ENCODE measurements at places on chromosomes 3 and 15.

GRCh38 chr3:73299184-73299691, 237.8 kb downstream of the EBLN2 start:
- DNase-seq, result no peak

DNA sequence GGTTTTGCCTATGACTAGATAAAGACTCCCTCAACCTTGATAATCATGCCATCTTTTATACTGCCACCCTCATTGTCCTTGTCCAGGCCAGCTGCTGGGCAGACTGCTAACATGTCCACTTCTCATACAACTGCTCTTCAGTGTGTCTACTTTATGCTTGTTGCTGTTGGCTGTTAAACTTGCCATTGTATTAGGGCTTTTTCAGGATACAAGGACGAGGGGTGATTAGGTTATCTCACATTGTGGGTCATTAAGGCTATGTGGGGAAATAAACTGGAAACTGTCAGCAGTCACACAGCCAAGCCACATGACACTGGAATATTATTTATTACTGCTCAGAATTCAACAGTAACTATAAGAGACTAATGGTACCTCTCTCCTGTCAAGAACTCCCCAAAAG, 36.1 kb downstream of the STARD9 start:
- DNase-seq, result no peak

- DNase-seq, result no peak
Observed at GRCh38 chr3:123271466-123272159, 69.9 kb downstream of the SEC22A start.

DNA sequence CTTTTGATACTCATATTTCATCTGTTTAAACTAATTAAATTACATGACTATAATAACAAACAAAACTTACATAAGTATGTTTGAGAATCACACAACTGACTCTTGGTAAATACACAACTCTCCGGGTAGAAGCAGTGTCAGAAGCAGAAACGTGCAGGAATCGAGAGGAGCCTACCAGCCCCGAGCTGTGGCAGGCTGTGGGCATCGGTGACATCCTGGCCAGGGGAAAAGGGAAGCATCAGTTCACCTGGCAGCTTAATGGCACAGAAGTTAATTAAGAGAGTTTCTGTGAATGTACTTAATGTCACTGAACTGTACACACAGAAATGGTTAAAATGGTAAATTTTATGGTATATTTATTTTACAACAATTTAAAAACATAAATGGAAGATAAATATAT, 90.2 kb downstream of the CRTC3 start:
- no peak for DNase-seq

GRCh38 chr15:43762824-43763223, 13.9 kb downstream of the ELL3 start:
- DNase-seq, result no peak

DNA sequence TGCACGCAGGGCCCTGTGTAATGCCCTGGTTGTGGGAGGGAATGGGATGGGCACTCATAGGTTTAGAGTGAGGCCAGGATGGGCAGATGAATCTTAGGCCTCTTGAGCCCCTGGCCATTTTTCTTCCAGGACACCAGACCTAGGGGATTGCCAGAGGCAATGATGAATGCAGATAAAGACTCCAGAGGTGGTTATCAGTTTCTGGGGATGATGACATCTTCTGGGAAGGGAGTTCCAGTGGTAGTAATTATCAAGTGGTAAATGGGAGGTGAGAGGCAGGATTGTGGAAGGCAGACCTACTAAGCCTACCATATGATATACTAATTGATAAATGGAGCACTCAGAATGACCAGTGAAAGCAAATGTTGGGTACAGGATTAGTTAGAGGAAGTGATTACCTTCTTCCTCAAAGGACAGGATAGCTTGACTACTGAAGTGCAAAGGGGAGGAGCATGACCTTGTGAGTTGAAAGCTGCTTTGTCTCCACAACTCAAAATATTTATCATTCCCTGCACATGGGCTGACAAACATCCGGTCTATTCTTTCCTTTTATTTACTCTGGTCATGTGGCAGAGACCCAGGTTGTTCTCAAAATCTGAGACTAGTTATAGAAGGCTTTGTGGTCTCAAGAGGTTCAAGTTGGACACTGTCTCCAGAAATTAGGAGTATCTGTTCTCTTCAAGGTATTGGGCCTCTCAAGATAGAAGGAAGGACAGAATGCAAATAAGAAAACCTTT, 10.2 kb upstream of the MAPK6 start:
- no peak for DNase-seq

DNA sequence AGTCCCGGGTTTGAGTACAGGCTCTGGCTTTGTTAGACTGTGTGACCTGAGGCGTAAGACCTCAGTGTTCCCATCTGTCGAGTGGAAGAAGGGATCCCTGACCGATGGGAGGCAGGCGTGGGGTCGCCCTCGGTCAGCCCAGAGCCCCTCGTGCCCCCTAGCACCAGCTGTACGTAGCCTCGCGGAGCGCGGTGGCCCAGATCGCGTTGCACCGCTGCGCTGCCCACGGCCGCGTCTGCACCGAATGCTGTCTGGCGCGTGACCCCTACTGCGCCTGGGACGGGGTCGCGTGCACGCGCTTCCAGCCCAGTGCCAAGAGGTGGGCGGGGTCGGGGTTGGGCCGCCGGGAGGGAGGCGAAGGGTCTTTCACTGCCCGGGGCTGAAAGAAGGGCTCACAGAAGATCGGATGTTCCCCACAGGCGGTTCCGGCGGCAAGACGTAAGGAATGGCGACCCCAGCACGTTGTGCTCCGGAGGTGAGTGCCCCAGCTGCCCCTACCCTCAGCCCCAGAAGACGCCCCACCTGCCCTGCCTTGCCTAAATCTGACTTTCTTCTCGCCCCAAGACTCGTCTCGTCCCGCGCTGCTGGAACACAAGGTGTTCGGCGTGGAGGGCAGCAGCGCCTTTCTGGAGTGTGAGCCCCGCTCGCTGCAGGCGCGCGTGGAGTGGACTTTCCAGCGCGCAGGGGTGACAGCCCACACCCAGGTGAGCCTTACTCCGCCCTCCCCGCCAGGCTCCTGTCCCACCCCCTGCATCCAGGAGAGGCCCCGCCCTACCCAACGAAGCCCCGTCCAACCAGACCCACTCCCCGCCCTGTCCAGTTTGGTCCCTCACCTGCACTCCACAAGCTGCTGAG, 3.5 kb upstream of the LSMEM2 start:
- DNase-seq, result no peak

GRCh38 chr15:89673165-89673512, 6.0 kb downstream of the PLIN1 start:
- no peak for DNase-seq

DNA sequence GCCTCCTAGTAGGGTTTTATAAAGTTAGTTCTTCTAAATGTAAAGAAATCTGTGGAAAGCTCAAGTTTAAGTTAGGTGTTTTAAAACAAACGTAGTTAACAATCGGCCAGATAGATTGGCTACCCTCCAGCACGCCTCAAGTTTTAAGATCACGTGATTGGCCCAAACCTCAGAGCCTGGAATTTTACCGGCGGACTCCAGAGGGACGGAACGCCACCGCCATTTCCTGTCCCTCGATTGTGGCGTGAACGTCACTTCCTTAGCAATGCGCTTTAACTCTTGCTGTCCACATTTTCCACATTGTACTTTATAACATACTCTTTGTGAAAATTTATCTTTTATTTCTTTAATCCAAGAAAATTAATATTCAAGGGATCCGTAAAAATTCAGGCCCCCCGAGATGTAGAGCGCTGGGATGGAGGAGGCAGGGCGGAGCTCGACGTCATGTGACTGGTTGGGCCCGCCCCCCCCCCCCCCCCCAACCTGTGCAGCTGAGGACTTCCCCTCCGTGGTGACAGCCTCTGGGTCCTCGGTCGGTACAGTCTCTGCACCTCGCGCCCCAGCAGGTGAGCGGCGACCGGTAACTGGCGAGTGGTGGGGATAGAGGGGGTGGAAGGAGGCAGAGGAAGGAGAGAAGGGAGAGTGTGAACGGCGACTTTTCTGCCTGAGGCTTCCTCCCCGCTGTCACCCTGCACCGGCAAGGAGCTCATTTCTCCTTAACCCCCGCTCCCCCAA, at the start of gene ATP6V1A:
TSS of gene ATP6V1A (plus strand) at position 488 of the 735 bp plus-strand sequence. CDS start 31,719 bp downstream, outside the sequence.
- DNase-seq, result peak; percentile 95

- DNase-seq, result no peak
Observed at GRCh38 chr3:4634894-4635293, 141.7 kb downstream of the ITPR1 start.

DNA sequence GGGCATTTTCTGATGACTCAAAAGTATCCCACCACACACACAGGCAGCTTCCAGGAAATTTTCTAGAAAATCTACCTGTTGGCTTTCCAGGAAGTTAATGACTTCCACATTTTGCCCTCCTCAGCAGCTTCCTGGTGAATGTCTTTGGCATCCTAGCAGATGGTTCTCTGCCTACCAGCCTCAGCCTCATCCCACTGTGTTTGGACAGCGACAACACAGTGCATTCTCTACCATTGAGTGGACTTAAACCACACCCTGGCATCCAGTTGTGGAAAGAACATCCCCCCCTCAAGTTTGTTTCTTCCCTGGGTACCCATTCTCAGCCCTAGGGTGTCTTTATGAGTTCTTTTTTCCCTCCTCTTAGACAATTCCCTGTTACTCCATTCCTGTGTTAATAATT, 50.8 kb upstream of the GADL1 start:
- no peak for DNase-seq

- no peak for DNase-seq
Observed at GRCh38 chr3:31142139-31142538, 247.7 kb upstream of the GADL1 start.

- no peak for DNase-seq
Observed at GRCh38 chr3:72748659-72749058, 99.6 kb downstream of the SHQ1 start.

DNA sequence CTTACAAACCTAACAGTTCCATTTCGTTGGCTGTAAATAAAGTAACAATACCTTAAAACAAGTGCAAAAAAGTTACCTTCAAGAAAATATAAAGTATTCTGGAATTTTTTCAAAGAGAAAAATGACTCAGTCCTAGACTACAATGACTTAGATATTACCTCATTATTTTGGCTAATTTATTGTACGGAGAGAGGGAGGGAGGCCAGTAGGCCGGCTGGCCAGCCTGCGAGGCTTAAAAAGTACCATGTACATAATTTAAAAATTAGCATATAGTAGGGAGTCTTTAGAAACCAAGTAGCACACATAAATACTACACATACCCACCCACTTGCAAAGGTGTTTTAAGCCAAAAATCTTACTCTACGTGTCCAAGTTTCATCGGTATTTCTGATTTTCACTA, 41.9 kb upstream of the MAP4 start:
- DNase-seq, result no peak

GRCh38 chr15:64681424-64682024, 93.9 kb downstream of the RBPMS2 start:
- DNase-seq, result no peak

DNA sequence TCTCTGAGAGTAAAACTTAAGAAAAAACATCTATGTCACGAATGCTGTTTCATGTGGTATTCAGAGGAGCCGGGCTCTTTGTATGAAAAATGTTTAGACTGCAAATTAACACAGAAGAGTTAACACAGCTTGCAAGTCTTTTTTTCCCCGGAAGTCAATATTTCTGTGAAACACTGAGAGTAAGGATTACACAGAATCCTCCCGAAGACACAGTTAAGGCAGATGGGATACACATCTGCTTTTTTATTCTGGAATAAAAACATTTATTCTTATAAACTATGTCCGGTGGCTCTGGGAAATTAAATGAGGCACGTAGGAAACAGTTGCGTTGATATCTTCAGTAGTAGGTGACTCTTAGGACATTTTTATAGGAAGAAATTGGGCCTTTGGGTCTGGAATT, 180.6 kb downstream of the PTPRG start:
- DNase-seq, result no peak

DNA sequence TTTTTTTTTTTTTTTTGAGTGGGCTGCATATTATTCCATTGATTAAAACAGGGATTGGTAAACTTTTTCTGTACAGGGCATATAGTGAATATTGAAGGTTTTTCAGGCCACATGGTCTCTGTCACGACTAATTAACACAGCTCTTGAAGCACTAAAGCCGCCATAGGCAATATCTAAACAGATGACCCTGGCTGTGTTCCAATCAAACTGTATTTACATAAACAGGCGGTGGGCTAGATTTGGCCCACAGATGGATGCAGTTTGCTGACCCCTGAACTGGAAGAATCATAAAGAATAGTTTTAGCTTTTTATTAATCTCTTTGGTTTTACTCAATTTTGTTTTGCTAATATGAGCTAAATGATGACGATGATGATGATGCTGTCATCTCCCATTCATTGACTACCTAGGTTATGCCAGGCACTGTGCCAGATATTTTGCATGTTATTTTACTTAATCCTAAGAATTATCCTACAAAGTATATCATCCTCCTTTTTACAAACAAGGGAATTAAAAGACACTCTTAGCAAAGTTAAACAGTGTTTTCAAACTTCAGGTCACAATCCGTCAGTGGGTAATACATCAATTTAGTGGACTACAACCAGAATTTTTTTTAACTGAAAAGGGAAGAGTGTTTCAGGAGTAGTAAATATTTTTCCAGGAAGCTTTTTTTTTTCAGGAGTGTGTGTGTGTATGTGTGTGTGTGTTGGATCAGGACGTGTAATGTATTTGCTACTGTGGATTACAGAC, 54.3 kb downstream of the LMCD1 start:
- no peak for DNase-seq

GRCh38 chr3:178112134-178112533, 424.1 kb upstream of the KCNMB2 start:
- no peak for DNase-seq

- no peak for DNase-seq
Observed at GRCh38 chr3:109640146-109640652, 302.9 kb upstream of the DPPA4 start.

DNA sequence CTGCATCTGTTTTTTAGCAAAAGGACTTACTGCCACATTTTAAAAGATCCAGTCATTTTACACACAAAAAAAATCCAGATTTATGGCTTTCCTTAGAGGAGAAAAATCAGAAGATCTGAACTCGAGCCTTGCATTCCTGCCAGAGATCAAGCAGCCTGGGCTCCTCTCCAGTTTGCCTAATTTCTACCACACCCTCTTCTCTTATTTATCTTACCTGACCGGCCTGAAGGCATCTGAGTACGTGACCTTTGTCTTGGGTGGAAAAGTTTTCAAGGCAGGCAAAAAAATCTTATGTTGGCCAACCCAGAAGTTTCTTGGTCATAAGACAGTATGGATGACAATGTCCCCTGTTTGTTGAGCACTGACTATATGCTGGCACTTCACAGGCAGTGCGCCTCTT, 60.3 kb downstream of the CHRD start:
- DNase-seq, result no peak

- DNase-seq, result no peak
Observed at GRCh38 chr15:67887776-67888175, 47.9 kb upstream of the RNU6-1 start.

DNA sequence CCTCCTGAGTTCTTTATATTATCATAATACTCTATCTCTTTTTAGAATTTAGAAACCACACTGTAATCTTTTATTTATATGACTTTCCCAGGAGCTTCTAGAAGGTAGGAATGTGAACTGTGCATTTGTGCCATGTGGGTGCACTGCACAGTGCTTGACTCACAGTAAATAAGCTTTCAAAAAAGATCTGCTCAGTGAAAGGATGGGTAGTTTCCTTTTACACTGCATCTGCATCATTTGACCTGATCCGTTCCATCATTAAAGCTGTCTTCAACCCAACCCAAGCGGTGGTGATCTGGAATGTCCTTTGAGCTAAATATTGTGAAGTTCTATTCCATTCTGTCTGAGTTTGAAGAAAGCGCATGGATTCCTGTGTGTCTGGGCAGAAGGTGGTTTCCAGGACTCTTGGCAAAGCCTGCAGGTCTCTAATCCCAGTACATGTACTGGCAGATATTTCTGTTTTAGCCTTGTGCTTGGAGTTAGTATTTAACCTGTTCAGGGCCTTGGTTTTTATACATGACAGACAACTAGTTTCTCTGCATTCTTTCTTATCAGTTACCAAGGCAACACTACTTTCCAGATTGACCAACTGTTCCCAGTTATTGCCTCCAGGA, 96.7 kb downstream of the DHX30 start:
- DNase-seq, result no peak

Measured in amniotic stem cell (primary cell).